NCI-H187 treated with DMSO at 0.1 percent for 48 hours (cell line): ENCODE measurements at places on chromosomes 1 and 21.

DNA sequence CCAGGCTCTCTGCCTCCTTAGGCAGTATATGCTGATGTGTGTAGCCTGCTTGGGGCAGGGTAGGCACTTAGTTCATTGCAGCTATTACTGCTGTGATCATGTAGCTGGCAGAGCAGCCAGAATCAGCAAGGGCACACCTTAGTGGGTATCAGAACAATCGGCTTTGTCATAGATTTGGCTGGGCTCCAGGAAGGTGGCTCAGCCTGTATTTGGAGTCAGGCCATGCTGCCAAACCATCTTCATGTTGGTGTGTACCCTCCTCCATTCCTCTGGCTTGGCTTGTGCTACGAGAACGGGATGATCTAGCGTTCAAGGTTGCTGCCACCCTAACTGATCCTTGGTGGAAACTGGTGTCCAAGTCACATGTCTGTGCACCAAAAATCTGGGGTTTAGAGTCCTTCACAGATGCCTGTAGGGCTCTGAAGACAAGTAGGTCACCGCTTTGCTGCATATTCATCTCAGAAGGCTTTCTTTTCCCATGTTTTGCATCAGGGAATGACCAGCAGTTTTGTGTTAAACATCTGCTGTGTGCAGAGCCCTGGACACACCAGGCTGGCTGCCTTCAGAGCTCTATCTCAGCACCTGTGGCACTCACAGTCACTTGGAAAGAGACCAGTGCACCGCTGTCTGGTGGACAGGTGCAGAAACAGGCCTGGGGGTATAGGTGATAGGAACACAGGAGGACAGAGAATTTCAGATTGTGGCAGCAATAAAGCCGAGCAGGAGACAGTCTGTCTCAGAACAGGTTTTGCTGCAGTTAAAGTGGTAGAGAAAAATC, 23.7 kb downstream of the VANGL1 start:
- DNase-seq, result no peak

GRCh38 chr1:17842686-17843085, 87.6 kb downstream of the ACTL8 start:
- DNase-seq, result no peak

DNA sequence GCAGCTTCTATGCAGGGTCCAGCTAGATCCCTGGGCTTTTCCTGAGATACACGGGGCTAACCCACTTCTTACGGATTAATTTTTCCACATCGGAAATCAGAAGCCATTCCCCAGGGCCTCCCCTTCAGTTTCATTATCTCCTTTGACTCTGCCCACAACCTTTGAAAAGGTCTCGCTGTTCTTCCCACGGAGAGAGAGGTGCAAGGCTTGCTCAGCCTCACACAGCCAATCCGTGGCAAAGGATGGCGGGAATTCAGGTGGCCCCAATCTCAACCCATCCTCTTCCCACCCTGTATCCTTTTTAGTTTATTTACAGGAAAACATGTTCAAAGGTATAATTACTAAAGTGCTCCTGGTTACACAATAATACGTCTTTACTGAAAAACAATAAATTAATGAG, 702 bp upstream of the MAPKAPK2 start:
- DNase-seq, result no peak

- DNase-seq, result no peak
Measured at GRCh38 chr1:35810096-35810881, 2.5 kb downstream of the AGO4 start.

DNA sequence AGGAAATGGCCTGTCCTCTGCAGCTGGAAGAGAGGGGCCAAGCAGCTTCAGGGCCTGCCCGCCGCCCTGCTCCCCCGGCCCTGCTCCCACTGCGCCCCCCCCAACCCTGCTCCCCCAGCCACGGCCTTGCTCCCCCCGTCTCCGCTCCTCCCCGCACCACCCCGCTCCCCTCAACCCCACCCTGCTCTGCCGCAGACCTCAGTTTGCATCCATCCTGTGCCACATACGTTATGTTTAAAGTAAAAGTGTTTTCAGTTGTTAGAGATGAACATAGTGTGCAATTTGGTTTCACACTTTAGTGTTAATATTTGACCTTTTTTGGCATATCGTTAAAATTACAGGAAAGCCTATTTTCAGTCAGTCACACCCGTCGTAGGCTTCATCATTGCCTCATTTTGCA, 34.1 kb upstream of the DIP2A start:
- no peak for DNase-seq

DNA sequence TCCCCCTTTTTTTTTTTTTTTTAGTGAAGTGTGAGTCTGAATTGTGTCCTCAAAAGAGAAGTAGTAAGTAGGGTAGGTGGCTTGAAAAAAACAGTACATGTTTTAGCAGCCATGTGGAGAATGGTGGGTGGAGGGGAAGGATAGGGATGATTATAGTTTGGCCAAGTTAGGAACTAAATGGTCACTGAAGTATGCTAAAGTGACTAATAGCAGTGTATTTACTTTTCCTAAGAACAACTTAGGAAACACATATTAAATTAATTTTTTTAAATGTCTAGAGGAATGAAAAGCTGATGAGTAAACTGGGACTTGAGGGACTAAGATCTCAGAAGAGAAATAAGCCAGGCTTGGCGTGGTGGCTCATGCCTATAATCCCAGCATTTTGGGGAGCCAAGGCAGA, 55.5 kb downstream of the PLA2G4A start:
- no peak for DNase-seq

GRCh38 chr1:27418326-27419185, 26.1 kb downstream of the GPR3 start:
- DNase-seq, result no peak

GRCh38 chr1:200480964-200481363, 71.1 kb upstream of the ZNF281 start:
- no peak for DNase-seq

- DNase-seq, result no peak
Measured at GRCh38 chr1:30417001-30417700, 306.2 kb downstream of the MATN1 start.

DNA sequence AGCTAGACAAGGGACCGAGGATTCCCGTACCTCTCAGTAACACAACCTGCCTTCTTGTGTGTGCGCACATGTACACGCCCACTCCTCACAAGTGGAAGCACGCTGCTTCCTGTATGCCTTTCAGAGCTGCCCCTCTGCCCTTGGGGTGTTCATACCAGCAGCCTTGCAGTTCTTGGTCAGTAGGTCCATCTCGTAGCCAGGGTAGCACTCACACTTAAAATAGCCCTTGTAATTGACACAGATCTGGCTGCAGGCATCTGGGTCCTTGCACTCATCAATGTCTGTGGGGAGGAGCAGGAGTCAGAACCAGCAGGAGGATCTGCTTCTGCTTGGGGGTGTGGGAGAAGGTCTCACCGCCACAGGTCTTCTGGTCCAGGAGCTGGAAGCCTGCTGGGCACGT, 32.6 kb upstream of the MAGOH start:
- DNase-seq, result no peak

- no peak for DNase-seq
Measured at GRCh38 chr1:245404952-245405351, 250.2 kb downstream of the KIF26B start.

DNA sequence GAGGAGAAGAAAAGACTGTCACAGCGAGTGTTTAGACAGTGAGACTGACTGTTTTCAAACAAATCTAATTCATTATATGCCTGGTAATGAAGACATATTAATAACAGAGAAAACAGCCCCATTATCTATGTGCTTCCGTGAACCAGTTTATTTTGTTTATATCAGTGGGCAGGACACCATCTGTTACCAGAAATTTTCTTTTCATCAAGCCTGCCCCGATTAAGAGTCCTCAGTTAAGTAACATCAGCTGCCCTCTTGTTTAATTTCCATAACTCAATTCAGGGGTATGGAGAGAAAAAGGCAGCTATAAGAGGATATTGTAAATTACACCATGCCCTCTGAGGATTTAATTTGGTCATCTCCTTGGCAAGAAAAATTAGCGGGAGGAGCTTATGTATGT, 94.0 kb downstream of the TMEM200B start:
- no peak for DNase-seq

DNA sequence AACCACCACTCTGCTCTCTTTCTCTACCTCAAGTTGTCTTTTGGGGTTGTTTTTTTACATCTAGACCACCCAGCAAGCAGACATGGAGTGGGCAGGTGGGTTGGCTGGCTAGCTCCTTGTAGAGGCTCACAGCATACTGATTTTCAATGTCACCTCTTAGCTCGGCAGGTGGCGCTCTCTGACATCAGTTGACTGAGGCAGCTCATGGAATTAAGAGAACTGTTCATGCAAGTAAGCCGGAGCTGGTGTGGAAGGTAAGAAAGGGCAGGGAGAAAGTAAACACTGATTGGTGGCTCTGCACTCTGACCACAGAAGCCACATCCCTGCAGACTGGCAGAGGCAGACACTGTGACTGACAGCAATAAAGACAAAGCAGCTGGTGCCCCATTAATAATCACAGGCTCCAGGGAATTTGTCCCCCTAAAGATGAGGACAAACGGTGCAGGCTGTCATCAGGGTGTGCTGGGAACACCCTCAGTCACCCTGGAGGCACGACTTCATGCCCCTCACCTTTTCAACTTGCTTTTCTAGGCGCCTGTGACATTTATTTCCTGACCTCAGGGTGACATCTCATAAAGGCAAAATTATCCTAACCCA, 226.8 kb downstream of the LMX1A start:
- DNase-seq, result peak; percentile 69

- DNase-seq, result no peak
Measured at GRCh38 chr1:156203331-156203730, 9.4 kb downstream of the SLC25A44 start.

GRCh38 chr21:25895565-25896205, 160.9 kb downstream of the GABPA start:
- no peak for DNase-seq

DNA sequence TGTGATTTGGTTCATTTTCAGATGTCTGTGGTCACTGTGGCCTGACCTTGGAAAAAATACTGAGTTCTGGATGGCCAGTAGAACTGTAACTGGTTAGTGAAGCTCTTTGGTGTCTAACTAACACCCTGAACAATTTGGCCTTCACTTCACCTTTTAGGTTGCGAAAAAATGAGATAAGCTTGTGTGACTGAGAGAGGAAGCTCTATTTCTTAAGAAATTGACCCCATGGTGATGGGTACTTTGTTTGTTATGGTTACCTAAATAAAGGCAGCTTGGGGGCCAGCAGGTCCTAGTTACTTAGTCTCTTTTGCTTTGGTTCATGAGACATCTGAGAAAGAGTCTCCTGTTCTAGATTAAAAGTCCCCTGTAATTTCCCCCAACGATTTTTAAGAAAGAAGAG, 181.6 kb downstream of the ZNF326 start:
- no peak for DNase-seq

DNA sequence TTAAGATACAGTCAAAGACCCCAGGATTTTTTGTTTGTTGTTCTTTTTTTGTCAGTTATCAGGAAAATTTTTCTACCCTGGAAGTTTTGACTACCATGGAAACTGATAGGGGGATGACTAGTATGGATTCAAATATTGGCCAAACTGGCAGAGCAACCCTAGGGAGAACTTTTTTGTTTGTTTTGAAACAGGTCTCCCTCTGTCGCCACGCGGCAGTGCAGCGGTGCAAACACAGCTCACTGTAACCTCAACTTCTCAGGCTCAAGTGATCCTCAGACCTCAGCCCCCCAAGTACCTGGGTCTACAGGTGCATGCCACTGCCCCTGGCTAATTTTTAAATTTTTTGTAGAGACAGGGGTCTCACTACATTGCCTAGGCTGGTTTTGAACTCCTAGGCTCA, 46.6 kb downstream of the TOR3A start:
- DNase-seq, result no peak

- no peak for DNase-seq
Measured at GRCh38 chr1:14961661-14962267, 191.8 kb upstream of the TMEM51 start.

DNA sequence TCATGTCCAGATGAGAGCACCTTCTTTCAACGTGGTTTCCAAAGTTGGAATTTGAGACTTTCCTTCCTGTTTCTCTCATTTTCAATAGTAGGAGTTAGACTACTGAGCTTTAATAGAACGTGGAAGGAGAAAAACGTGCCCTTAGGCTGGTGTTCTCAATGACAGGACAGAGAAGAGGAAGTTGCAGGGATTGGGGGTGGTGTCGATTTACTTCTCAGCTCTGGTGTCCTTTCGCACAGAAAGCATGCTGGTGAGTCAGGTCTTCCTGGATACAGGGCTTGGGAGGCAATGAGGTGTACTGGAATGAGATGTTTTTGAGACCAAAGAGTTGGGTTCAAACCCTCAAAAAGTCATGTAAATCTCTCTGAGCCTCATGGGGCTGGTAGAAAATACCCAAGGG, 67.1 kb downstream of the HIVEP3 start:
- no peak for DNase-seq

GRCh38 chr1:45862008-45862407, 58.6 kb downstream of the MAST2 start:
- DNase-seq, result no peak

DNA sequence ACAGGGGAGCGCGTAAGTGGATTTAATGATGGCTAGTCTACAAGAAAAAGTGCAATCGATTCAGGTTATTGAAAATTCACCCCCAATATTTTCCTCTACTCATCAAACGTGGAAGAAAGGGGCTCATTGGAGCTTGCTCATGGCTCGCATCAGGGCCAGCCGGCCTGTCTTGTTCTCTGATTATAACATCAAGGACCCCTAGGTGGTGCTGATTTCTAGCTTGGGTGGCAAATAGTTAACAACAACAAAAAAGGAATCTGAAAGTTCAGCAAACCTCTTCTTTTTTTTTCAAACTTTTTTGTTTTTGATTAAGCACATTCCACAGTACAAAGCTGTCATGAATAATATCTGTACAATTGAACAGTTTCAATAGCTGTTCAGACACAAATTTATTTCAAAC, 35.8 kb upstream of the SOD1 start:
- no peak for DNase-seq

- DNase-seq, result no peak
Measured at GRCh38 chr21:39153842-39154241, 29.4 kb downstream of the PSMG1 start.

GRCh38 chr1:44417351-44418021, 12.4 kb downstream of the RNF220 start:
- no peak for DNase-seq

- no peak for DNase-seq
Measured at GRCh38 chr1:77672374-77672773, 10.1 kb downstream of the ZZZ3 start.

DNA sequence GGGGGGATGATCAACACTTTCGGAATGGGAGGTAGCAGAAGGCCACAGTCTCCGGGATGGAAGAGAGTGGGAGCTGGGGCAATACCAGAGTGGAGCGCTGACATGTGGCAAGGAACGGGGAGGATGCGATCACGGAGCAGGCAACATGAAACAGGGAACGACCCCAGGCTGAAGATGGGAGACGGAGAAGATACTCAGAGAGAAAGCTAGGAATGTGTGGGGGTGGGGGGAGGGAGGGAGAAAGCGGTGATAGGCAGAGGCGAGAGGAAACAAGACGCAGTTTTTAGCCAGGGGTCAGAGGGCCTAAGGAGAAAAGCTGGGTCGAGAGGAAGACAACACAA, 577 bp downstream of the RAB3GAP2 start:
- DNase-seq, result no peak
